ENCODE measurements at places on chromosomes 7 and 10.
A peak's percentile ranks its signal among the peaks of the same experiment; 100 is the strongest.

- DNase-seq, result no peak
These were observed 44.2 kb downstream of the ZCCHC24 start for GRCh38 chr10:79401015-79401921.

DNA sequence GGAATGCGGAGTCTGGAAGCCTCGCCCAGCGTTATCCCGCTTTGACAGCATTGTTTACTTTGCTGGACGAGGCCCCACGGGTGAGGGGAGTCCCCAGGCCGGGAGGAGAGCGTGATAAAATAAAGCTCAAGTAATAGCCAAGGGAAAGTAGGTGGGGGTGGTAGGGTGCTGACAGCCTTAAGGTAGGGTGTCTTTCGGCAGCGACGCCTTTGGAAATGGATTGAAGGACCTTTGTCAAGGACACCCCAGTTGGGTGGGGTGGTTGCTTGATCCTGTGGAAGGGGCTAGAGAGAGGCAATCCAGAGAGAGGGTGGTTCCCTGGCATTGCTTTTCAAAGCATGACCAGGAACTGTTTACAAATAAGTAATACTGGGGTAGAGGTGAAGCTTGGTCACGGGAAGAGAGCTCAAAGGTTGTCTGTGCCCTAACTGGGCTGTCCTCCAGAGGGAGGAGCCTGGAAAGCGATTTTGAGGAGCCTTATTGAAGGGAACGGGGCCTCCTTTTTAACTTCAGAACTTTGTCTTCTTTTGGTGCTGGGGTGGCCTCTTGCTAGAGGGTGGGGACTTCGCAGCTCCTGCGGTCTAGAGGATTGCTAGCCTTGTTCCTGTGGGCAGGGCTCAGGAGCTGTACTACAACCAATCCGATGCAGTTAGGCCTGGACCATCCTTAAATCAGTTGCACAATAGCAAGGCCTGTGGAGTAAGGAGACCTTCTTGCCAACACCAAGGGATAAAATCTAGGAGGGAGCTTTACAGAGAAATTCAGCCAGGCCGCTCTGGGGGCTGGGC, 1.3 kb downstream of the EIF4EBP2 start:
- peak; percentile 18 for DNase-seq

DNA sequence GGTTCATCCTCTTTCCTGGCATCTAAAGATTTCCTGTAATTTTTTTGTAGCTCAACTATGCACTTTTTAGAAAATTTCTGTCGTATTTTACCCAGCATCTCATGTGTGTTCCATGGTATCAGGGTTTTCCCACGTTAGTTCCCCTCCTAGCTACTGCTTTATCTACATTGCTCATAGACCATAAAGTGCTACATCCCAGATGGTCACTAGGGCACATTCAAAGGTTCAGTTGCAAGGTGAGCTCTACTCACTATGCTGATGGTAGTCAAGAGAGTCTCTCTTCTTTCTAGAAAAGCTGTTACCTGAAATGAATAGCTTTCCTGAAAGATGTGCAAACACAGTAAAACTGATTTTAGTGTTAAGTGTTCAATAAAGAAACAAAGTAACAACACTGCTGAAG, 33.5 kb downstream of the RELN start:
- no peak for DNase-seq

DNA sequence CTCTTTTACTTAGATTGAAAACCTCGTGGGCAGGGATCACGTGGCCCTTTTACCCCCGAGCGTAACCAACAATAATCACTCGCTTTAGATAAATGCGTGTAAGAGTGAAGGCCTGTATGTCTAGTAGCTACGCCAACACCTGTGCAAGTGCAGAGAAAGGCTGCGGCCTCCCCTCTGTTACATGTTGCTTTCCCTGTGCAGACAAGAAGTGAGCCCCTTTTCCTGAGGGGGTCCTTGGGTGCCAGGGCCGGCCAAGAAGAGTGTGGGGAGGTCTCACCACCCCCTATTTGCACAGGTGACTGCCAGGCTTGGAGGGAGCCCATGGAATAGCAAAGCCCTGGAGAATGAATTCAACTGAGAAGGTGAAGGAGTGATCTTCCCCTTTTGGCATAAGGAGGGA, 35.6 kb upstream of the CNPY1 start:
- no peak for DNase-seq

- DNase-seq, result no peak
These were observed 30.0 kb upstream of the RNF32 start for GRCh38 chr7:156610601-156611000.
